ENCODE measurements at places on chromosomes 5 and 9. TPM values are rescaled to one million over a fixed set of nuclear protein-coding genes. Genes with fewer than 3 reads are reported as not detected.

DNA sequence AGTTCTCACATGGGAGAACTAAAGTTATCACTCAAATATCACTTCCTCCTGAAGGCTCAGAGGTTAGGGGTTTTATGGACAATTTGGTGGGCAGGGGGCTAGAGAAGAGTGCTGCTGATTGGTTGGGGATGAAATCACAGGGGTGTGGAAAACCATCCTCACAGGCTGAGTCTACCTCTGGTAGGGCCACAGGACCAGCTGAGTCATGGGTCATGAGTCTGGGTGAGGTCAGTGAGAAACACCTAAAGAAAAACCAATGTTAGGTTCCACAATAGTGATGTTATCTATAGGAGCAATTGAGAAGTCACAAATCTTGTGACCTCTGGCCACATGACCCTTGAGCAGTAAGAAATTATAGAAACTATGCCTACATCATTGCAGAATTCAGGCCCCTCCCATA is 203.3 kb upstream of the TARS1 start:
- peaks cover 7% of the 10 kb centered on the region for H3K4me1 ChIP-seq
- H3K27ac ChIP-seq = no peak overlapping the region
- H3K27me3 ChIP-seq = no peaks in the 10 kb centered on the region
- no peak for DNase-seq
- H3K4me3 ChIP-seq = no peak overlapping the region
- no peaks in the 10 kb centered on the region for H3K36me3 ChIP-seq

Gene GCNT4
- 2.4 TPM for total RNA-seq

GRCh38 chr5:2282034-2282690 is 399.4 kb upstream of the IRX4 start:
- H3K27ac ChIP-seq = no peak overlapping the region
- H3K4me1 ChIP-seq = no peaks in the 10 kb centered on the region
- no peaks in the 10 kb centered on the region for H3K27me3 ChIP-seq
- no peaks in the 10 kb centered on the region for H3K36me3 ChIP-seq
- DNase-seq = no peak

Gene CDH6
- not detected for total RNA-seq

DNA sequence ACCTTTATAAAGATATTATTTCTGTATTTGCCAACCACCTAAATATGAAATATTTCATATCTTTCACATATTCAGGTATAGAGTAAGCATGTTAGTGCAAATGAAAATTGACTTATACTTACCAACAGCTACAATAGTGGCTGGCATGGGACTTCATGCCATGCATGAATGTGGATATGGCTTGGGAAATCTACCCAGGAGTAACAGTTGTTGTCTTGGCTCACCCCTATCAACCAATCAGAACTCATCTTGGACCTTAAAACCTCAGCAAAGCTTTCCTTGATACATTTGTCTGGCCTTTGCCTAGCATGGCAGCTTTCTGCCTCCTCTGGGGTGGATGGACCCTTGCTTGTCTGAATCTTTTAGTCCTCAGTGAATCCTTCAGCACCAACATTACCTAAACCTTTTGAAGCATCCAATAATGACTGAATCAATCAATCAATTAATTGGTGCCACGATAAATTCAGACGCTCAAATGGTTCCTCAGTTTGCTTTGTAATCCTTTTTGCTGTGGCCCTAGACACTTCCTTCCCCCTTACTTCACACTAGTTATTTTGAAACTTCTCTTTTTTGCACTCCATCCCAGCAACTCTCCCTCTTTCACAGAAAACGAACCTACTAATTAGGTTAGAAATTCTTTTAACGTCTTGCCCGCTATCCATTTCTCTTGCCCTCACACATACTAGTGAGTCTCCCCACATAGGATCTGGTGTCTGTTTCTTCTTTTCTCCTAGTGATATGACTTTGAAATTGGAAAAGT is 132.3 kb upstream of the ZNF608 start:
- no peaks in the 10 kb centered on the region for H3K4me1 ChIP-seq
- no peak overlapping the region for H3K27ac ChIP-seq
- no peak for DNase-seq
- no peaks in the 10 kb centered on the region for H3K36me3 ChIP-seq
- H3K4me3 ChIP-seq = no peak overlapping the region

DNA sequence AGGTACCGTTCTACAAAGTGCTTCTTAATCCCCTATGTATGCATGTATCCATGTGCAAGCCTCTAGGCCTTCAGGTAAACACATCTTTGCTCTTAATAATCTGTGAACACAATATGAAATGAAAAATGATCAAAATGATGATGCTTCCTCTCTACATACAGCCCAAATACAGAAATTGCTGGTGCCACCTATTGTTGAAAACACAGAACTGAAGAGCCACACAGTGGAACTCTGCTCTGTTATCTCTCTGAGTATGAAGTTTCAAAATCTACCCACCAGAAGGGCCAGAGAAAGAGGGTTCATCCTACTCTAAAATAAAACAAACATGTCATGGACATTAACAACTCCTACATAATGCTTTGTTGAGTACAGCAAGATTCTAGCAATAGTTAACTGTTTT is 71.3 kb downstream of the GLIS3 start:
- no peaks in the 10 kb centered on the region for H3K27me3 ChIP-seq
- no peak overlapping the region for H3K27ac ChIP-seq
- no peaks in the 10 kb centered on the region for H3K36me3 ChIP-seq
